ENCODE measurements at places on chromosomes 7 and 10. TPM values are rescaled to one million over a fixed set of nuclear protein-coding genes. Genes with fewer than 3 reads are reported as not detected.
A peak's percentile ranks its signal among the peaks of the same experiment; 100 is the strongest.

Gene WEE2
- total RNA-seq: not detected

Gene VWC2
- not detected for total RNA-seq

Gene OR2A7
- total RNA-seq: 0.68 TPM

DNA sequence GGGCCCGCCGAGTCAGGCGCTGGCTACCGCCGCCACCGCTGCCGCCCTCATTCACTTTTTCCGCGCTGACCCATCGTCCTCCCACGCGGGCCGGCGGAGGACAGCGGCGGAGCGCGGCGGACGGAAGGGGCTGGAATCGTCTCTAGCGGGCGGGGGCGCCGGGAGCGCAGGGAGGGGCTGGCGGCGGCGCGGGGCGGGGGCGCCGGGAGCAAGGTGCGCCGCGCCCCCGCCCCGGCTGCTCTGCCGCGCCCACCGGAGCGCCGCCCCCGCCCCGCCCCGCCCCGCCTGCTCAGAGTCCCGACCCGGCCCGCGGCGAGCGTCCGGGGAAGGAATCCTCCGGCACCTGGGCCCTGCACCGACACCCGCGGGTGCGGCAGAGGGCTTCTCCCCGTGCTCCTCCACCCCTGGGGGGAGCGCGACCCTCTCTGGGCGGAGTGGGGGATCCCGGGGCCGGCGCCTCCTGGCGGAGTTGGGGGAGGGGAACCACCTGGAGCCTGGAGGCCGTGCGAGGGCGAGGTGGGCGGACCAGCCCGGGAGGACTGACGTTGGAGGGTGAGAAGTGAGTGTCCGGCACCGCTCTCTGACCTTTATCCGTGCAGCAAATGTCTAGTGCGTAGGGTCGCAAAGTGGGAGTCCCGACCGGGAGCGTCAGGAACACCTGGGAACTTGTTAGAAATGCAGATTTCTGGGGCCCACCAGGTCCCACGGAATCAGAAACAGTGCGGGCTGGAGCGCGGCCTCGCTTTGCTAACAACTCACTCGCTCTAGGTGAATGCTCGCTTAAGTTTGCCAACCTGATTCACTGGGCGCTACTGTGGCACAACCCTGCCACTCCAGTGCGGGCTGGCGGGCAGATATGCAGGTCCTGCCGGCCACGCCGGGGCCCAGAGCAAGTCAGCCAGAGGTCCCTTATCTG is at the start of gene COBL:
Gene COBL, minus strand, starts transcription at position 144 of the 916 bp plus-strand sequence. CDS start 176 bp downstream, outside the sequence.
- no peak within 1 kb of the TSS for H3K27ac ChIP-seq
- H3K4me1 ChIP-seq: peaks cover 11% of the 10 kb centered on the region
- no peaks in the 10 kb centered on the region for H3K36me3 ChIP-seq
- H3K27me3 ChIP-seq: peaks cover 61% of the 10 kb centered on the region

GRCh38 chr10:29820890-29821461 is 186.2 kb upstream of the SVIL start:
- no peaks in the 10 kb centered on the region for H3K27me3 ChIP-seq
- DNase-seq: no peak
- no peaks in the 10 kb centered on the region for H3K4me1 ChIP-seq
- H3K27ac ChIP-seq: no peak overlapping the region

- no peaks in the 10 kb centered on the region for H3K27me3 ChIP-seq
- peaks cover 29% of the 10 kb centered on the region for H3K4me1 ChIP-seq
- peak overlapping the region; percentile 69 for H3K27ac ChIP-seq
- peaks cover 41% of the 10 kb centered on the region for H3K36me3 ChIP-seq
- H3K4me3 ChIP-seq: peak overlapping the region; percentile 74
These were observed 1.1 kb downstream of the UFSP1 start for GRCh38 chr7:100888291-100888987.

DNA sequence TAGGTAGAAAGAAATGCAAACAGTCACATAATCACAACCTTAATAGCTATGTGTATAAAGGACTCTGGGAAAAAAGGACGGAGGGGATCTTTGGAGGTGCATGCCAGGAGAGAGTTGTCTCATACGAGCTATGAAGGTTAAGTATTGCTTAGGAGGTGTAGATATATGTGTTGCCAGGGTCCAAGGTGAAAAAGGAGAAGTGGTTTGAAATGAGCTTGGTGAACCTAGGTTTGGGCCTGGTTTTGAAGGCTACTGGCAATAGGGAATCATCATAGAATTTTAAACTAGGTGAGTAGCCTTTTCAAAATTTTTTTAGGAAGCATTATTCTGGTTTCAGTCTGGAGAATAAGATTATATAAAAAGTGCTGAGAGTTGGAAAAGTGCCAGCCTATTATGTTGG is 336.8 kb downstream of the AUTS2 start:
- DNase-seq: no peak
- H3K27me3 ChIP-seq: no peaks in the 10 kb centered on the region
- H3K36me3 ChIP-seq: no peaks in the 10 kb centered on the region
- no peak overlapping the region for H3K4me3 ChIP-seq

GRCh38 chr10:46298477-46299285 is 11.9 kb downstream of the ANTXRL start:
- H3K36me3 ChIP-seq: no peaks in the 10 kb centered on the region
- H3K27me3 ChIP-seq: no peaks in the 10 kb centered on the region
- no peak for DNase-seq
- no peak overlapping the region for H3K27ac ChIP-seq
- peaks cover 4% of the 10 kb centered on the region for H3K4me1 ChIP-seq

GRCh38 chr10:123913688-123914268 is 22.2 kb upstream of the CPXM2 start:
- no peak overlapping the region for H3K27ac ChIP-seq
- H3K36me3 ChIP-seq: no peaks in the 10 kb centered on the region
- DNase-seq: no peak
- H3K4me3 ChIP-seq: no peak overlapping the region
- peaks cover 38% of the 10 kb centered on the region for H3K27me3 ChIP-seq
- H3K4me1 ChIP-seq: no peaks in the 10 kb centered on the region

DNA sequence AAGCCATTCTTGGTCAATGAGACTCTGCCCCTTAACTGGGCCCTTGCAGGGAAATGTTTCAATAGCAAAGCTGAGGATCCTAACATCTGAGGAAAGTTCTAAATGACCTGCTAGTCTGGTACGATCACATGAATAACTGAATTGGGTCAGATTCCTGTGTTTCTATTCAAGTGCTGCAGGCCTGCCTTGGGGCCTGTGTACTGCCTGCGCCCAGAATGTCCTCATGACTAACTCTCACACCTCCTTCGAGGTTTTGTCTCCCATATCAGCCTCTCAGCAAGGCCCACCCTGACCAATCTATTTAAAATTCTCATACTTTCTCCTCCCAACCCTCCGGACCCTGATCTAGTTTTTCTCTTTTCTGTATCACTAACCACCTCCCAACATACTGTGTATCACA is 4.4 kb downstream of the JAZF1 start:
- H3K27me3 ChIP-seq: no peaks in the 10 kb centered on the region
- H3K36me3 ChIP-seq: no peaks in the 10 kb centered on the region
- no peak overlapping the region for H3K4me3 ChIP-seq
- no peak for DNase-seq

GRCh38 chr7:104955276-104955675 is 58.7 kb upstream of the KMT2E start:
- peaks cover 34% of the 10 kb centered on the region for H3K4me1 ChIP-seq
- no peaks in the 10 kb centered on the region for H3K36me3 ChIP-seq
- no peak for DNase-seq
- H3K27me3 ChIP-seq: no peaks in the 10 kb centered on the region
- no peak overlapping the region for H3K4me3 ChIP-seq
